Naive thymus-derived CD8-positive, alpha-beta T cell (primary cell): ENCODE measurements at places on chromosomes 11 and 22. TPM values are rescaled to one million over a fixed set of nuclear protein-coding genes. Genes with fewer than 3 reads are reported as not detected.
A peak's percentile ranks its signal among the peaks of the same experiment; 100 is the strongest.

- peaks cover 2% of the 10 kb centered on the region for H3K27me3 ChIP-seq
- no peak overlapping the region for H3K4me3 ChIP-seq
- H3K27ac ChIP-seq, result no peak overlapping the region
- H3K4me1 ChIP-seq, result no peaks in the 10 kb centered on the region
- DNase-seq, result no peak
- no peaks in the 10 kb centered on the region for H3K36me3 ChIP-seq
These were observed 8.0 kb downstream of the LAYN start for GRCh38 chr11:111548525-111548924.

GRCh38 chr11:61039916-61040315, 62.4 kb upstream of the CD5 start:
- H3K4me3 ChIP-seq, result no peak overlapping the region
- H3K27me3 ChIP-seq, result no peaks in the 10 kb centered on the region
- H3K4me1 ChIP-seq, result peaks cover 54% of the 10 kb centered on the region
- DNase-seq, result no peak
- H3K27ac ChIP-seq, result peak overlapping the region; percentile 91

DNA sequence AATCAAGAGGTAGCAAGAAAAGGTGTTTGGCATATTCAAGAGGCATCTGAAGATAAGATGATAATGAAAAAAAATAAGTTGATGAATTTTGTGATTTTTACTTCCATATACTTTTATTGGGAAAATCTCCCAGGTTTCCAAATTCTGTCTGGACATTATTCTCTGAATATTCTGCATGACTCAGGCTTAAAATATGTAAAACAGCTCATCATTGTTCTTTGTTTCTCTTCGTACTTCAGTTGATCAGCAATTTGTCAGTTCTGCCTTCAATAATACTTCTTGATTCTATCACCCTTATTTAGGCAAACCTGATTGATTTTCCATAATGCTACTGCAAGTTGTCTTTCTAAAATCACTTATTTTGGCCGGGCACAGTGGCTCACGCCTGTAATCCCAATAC, 30.2 kb downstream of the GTF2H1 start:
- no peak overlapping the region for H3K4me3 ChIP-seq
- no peaks in the 10 kb centered on the region for H3K4me1 ChIP-seq
- H3K27ac ChIP-seq, result no peak overlapping the region
- H3K27me3 ChIP-seq, result no peaks in the 10 kb centered on the region
- no peaks in the 10 kb centered on the region for H3K36me3 ChIP-seq

GRCh38 chr11:124313849-124314248, at the start of gene OR8D1:
Gene OR8D1 (minus strand): TSS chr11:124313949. CDS start chr11:124310766, 3,183 bp downstream.
- H3K4me3 ChIP-seq, result no peak within 1 kb of the TSS
- H3K4me1 ChIP-seq, result no peaks in the 10 kb centered on the region
- H3K27me3 ChIP-seq, result peaks cover 4% of the 10 kb centered on the region
- DNase-seq, result no peak

ANO3 gene
- total RNA-seq, result not detected
